Right atrium auricular region (tissue), 2 donors: ENCODE measurements at places on chromosomes 7 and 10.

DNA sequence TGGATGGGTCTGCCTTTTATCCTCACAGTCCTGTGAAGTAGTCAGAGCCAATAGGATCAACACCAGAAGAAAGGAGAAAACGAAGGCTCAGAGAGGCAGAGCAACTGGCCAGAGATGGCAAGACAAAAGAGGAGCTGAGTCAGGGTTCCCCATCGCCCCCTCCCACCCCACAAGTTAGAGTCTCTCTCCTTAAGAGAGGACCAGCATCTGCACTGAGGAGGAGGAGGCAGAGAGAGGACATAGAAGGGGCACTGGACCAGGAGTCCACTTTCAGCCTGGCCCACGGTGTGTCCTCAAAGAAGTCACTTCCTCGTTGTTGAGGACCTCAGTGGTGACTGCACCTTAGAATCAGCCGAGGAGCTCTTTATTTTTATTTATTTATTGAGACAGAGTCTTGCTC, 11.6 kb downstream of the SPOCK2 start:
- DNase-seq, result no peak

DNA sequence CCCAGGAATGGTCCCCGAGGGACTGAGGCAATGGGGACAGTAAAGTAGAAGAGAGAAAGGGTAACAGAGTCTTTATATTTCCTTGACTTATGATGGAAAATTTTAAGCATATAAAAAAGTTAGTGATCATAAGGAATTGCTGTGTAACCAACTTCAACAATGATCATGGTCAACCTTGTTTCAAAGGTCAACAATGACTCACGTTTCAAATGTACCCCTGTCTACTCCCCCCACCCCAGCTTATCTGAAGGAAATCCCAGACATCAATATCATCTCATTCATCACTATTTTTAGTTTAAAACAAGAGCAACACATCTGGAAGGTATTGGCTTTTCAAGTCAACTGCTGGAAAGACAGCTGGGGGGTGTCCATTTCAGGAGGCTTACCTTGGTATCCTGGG, 92.9 kb downstream of the SMURF1 start:
- DNase-seq, result no peak

DNA sequence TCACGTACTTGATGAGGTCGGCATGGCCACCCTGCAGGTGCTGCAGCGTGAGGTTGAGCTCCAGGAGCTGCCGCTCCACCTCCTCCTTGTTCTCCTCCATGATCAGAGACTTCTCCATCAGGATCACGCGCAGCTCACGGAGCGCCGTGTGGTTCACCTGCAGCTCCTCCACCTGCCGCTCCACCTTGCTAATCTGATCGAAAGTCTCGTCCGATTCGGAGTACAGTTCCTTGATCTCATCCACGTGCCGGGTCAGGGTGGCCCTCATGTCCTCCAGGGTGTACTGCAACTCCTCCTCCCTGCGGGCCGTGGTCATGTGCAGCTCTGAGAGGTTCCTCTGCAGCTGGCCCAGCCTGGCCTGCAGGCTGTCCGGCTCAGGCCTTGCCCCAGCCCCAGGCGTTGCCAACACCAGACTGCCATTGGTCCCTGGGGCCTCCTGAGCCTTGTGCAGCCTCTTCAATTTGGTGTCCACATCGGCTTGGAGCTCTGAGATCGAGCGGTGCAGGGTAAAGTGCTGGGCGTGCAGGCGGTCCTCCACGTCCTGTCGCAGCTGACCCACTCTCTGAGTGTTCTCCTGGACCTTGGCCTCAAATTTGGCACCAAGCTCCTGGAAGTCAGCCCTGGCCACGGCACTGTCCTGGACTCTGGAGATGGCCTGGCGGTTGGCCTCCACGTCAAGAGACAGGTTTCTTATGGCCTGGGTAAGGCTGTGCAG, 13.9 kb downstream of the MMRN2 start:
- DNase-seq, result peak; percentile 56

- DNase-seq, result no peak
Measured at GRCh38 chr10:26685441-26685840, 12.1 kb upstream of the PDSS1 start.
